ENCODE measurements at places on chromosomes 3 and 15.

DNA sequence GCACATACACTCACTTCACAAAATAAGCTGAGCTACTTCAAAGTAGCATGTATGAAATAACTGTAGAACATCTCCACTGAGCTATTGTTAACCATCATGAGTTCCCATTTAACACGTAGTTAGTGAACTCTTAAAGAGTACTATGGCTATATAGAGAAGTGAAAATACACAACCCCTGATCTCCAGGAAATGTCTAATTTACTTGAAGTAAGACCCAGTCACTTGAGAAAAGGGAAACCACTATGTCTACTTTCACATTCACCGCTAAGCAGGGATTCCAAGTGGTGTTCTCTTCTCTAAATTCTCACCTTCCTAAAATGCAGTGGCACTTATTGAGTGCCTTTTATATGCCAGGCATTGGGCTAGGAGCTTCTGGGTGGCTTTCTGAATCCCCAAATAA is 35.0 kb upstream of the COLQ start:
- DNase-seq: peak; percentile 45

DNA sequence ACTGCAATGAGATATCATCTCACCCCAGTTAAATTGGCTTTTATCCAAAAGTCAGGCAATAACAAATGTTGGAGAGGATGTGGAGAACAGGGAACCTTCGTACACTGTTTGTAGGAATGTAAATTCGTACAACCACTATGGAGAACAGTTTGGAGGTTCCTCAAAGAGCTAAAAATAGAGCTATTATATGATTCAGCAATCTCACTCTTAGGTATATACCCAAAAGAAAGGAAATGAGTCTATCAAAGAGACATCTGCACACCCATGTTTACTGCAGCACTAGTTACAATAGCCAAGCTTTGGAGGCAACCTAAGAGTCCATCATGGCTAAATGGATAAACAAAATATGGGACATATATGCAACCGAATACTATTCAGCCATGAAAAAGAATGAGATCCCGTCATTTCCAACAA is 68.0 kb upstream of the HES1 start:
- DNase-seq: no peak

- DNase-seq: no peak
Measured at GRCh38 chr15:68676926-68677325, 98.1 kb downstream of the CORO2B start.

DNA sequence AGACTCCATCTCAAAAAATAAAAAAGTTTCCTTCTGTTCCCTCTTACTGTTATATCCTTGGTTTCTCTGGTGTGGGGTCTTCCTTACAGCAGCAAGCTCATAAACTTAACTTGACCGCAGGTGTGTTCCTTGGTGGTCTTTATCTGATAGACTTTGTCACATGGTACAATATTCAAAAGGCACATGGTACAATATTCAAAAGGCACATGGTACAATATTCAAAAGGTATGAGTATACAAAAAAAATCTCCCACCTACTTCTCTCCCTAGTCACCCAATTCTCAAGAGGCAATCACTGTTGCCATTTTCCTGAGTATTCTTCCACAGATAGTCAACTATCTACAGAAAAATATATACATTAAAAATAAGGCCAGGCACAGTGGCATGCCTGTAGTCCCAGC is 4.5 kb downstream of the PGBD4 start:
- no peak for DNase-seq

- no peak for DNase-seq
Measured at GRCh38 chr15:73930790-73931281, 4.6 kb downstream of the LOXL1 start.

- DNase-seq: no peak
Measured at GRCh38 chr15:64100958-64101357, 5.2 kb downstream of the SNX1 start.

DNA sequence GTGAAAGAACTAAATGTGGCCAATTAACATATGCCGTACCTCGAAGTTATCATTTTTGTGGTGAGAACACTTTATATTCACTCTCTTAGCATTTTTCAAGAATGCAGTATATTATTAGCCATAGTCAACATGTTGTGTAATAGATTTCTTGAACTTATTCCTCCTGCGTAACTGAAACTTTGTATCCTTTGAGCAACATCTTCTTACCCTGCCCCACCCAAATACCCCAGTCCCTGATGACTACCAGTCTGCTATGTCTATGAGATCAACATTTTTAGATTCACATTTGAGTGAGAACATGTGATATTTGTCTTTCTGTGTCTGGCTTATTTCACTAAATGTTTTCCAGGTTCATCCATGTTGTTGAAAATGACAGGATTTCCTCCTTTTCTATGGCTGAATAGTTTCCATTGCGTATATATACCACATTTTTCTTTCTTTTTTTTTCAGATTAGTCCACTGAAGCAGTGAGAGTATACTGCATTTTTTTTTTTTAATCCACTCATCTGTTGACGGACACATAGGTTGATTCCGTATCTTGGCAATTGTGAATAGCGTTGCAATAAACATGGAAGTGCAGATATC is 12.7 kb upstream of the KBTBD8 start:
- no peak for DNase-seq

DNA sequence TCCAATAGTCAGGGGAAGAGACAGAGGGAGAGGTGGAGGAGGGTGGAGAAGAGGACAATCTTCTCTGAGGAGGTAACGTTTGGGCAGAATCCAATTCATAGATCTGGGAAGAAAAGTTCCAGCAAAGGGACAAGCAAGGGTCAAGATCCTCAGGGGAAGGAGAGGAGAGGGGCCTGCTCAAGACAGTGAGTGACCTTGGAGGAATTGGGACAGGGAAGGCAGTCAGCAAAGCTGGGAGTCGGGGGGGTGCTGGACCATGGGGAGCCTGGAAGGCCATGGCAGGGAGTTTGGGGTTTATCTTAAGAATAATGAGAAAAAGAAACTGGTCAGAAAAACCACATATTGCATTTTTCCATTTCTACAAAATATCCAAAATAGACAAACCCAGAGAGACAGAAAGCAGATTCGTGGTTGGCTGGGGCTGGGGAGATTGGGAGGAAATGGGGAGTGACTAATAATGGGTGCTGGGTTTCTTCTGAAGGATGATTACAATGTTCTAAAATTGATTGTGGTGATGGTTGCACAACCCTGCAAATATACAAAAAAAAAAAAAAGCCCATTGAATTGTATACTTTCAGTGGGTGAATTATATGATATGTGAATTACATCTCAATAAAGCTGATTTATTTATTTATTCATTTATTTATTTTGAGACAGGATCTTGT is 19.6 kb upstream of the SRP14 start:
- DNase-seq: no peak

- no peak for DNase-seq
Measured at GRCh38 chr15:36936613-36937012, 163.7 kb downstream of the MEIS2 start.

- DNase-seq: no peak
Measured at GRCh38 chr15:83651541-83651940, 2.4 kb upstream of the ADAMTSL3 start.

DNA sequence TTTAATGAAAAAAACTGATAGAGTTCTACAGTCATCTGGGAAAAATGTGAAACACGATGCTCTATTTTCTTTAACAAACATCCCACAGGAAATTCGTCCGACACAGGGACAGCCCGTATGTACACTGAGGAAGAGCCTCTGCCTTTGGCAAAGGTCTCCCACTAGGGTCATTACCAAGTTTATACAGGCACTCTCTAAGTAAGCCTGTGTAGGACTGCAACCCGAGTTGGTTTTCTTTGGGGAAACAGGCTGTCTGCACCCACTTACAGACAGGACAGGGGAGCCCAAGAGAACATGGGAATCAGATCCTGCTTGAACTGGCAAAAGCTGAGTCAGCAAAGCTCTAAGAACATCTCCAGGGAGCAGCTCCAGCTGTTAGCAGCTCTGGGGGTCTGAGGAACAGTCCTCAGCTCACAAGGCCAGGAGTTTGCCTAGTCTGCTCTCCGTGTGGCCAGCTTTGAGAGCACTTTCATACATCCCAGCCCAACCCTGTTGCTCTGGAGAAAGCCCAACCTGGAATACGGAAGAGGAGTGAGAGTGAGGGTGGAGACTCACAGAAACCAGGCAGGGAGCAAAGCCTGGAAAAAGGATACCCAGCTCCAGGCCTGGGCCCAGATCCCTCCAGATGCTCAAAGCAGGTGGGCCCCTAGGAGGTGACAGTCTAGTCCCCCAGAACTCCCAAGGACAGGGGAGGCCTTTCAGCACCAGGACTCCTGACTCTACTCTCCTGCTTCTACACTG is 1.9 kb downstream of the TBC1D2B start:
- DNase-seq: no peak

DNA sequence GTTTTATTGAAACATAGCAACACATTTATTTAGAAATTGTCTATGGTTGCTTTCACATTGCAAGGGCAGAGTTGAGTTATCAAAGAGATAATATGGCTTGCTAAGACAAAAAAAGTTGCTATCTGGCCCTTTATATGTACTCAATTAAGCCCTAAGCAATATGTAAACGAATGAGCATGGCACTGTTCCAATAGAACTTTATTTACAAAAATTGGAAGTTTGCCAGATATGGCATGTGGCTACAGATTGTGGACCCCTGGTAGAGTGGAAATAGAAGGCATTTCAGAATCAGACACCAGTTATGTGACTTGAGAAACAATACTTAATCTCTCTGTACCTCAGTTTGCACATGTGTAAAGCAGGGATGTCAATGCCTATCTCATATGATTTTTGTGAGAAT is 515.6 kb upstream of the SGO1 start:
- DNase-seq: no peak

DNA sequence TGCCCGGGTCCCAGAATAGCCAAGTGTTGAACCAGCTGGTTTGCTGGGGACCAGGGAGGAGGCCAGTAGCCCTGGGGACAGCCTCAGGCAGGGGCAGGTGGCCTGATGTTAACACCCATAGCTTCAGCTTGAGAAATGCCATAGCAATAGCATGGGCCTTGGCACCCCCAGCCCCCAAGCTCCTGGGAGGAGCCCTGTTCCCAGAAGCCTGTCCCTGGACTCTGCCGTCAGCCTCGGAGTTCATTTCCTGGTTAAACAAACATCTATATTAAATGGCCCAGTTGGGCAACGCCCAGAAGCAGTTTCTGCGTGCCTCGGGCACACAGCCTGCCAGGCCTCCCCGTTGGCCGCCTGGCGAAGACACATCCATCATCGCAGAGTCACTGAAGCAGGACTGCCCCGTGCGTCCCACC is 58.2 kb downstream of the FGD5 start:
- no peak for DNase-seq
